ENCODE measurements at places on chromosomes 1 and 21. TPM values are rescaled to one million over a fixed set of nuclear protein-coding genes. Genes with fewer than 3 reads are reported as not detected.

The HFM1 gene
- total RNA-seq = 0.08 TPM

The ILDR2 gene
- 0.08 TPM for total RNA-seq

The GPR161 gene
- 4.0 TPM for total RNA-seq

The CD5L gene
- total RNA-seq = not detected

The PGLYRP4 gene
- 14.5 TPM for total RNA-seq

The KPRP gene
- total RNA-seq = 3.6 TPM

The DRAXIN gene
- total RNA-seq = 0.04 TPM

The MSH4 gene
- total RNA-seq = 0.36 TPM

The OLFM3 gene
- total RNA-seq = not detected

The KLF17 gene
- not detected for total RNA-seq

The ITGB3BP gene
- total RNA-seq = 18.9 TPM

The TCHHL1 gene
- not detected for total RNA-seq

The TNFRSF18 gene
- total RNA-seq = 16.3 TPM

The FUBP1 gene
- total RNA-seq = 41.9 TPM
